ENCODE measurements at places on chromosomes 5 and 9.

DNA sequence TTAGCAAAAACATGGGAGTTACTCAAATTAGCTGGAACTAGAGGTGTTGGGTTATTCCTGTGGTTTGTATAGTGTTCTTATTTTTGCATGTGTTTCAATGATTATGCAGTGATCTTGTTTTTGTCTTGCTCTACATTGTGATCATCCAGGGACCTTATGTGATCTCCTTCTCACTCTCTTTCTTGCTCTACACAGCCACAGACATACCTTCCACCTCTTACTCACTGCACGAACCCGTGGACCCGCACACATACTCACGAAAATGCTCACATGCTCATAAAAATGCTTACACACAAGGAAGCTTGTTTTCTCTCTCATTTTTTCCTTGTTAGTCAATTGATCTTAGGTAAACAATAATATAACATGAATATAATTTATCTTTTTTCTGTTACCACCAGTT lies 187.1 kb downstream of the KDM4C start:
- DNase-seq: no peak

DNA sequence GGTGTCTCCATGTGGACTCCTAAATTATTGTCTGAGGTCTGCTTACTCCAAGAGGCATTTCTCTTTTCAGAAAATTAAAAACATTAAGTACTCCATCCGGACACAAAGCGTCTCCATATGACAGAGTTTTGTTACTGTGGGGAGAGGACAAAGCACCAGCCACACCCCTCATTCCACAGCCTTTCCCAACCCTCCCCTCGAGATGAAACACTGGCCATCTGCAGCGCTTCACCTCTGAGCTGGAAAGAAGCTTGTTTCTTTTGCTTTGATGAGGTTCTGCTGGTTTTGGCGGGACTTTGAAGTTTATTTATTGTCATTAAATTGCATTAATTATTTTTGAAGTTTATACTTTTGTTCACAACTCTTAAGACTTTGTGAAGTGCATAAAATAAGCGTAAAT lies 27.6 kb upstream of the NKD2 start:
- no peak for DNase-seq

DNA sequence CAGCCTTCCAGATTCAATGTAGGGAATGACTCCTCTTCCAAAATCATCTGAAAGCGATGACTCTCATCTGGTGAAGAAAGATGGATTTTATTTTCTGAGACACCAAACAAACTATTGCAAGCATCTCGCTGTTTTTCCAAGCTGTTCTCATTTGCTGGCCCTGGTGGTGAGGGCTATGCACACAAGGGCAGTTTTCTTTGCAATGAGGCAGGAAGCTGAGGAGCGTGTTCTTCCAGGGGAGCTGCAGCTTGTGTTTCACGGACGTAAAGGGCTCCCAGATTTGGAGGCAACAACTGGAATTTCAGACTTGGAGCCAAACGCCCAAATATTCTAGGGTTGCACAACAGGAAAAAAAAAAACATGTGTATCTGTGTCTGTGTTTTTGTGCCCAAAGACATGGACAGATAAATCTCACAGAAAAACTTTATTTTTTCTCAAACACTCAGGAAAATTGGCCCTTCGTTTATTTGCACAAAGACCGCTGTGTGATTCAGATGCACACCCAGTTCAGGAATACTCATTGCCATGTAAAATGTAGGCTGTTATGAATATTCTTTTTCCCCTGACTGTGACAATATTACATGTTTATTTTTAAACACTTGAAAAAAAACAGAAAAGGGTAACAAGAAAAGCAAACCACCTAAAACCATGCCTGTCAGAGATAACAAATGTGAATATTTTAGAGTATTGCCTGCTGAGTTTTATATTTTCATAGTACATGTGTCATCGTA lies 151.3 kb downstream of the GAS1 start:
- DNase-seq: no peak

GRCh38 chr9:8905731-8906130 lies 1106.2 kb upstream of the DMAC1 start:
- no peak for DNase-seq

- DNase-seq: no peak
Observed at GRCh38 chr5:11903614-11904264, 507 bp downstream of the CTNND2 start.

- DNase-seq: no peak
Observed at GRCh38 chr5:64612344-64612961, 77.8 kb upstream of the SHISAL2B start.

DNA sequence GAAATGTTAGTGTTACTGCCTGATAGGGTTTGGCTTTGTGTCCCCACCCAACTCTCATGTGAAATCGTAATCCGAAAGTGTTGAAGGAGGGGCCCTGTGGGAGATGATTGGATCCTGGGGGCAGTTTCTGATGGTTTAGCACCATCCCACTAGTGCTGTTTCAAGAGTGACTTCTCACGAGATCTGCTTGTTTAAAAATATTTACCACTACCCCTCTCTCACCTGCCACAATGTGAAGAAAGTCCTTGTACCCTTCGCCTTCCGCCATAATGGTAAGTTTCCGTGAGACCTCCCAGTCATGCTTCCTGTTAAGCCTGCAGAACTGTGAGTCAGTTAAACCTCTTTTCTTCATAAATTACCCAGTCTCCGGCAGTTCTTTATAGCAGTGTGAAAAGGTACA lies 2.6 kb upstream of the RFX3 start:
- peak; percentile 51 for DNase-seq

- DNase-seq: no peak
Observed at GRCh38 chr5:145975361-145976066, 39.1 kb downstream of the SH3RF2 start.

GRCh38 chr5:68295772-68296171 lies 80.2 kb downstream of the PIK3R1 start:
- no peak for DNase-seq
